ENCODE measurements at places on chromosomes 2 and 18. TPM values are rescaled to one million over a fixed set of nuclear protein-coding genes. Genes with fewer than 3 reads are reported as not detected.

Gene CNGA3
- 2.5 TPM for total RNA-seq

Gene ACMSD
- not detected for total RNA-seq

Gene LIPG
- 11.8 TPM for total RNA-seq

Gene RIT2
- total RNA-seq, result 16.0 TPM

Gene FHL2
- 2.2 TPM for total RNA-seq

Gene MC4R
- total RNA-seq, result 1.2 TPM

Gene UGT1A1
- not detected for total RNA-seq

Gene INO80B
- total RNA-seq, result 6.9 TPM

Gene SYT4
- 535 TPM for total RNA-seq

Gene NGEF
- 33.4 TPM for total RNA-seq

Gene TXNDC2
- under 0.01 TPM for total RNA-seq

Gene COX7A2L
- 103 TPM for total RNA-seq

Gene MYOM1
- 1.5 TPM for total RNA-seq

Gene SLC5A7
- total RNA-seq, result 2.5 TPM

Gene KCNK3
- total RNA-seq, result 4.2 TPM

Gene FABP1
- total RNA-seq, result not detected

Gene FAM237A
- total RNA-seq, result not detected

Gene SOCS6
- 28.0 TPM for total RNA-seq

Gene ZSWIM2
- 0.49 TPM for total RNA-seq

Gene GAREM2
- total RNA-seq, result 10.6 TPM

Gene PAX8
- not detected for total RNA-seq

Gene SERPINB11
- total RNA-seq, result not detected

Gene IL37
- total RNA-seq, result not detected

Gene RDH14
- total RNA-seq, result 18.4 TPM

Gene RAB31
- total RNA-seq, result 27.3 TPM

Gene MGAT4A
- total RNA-seq, result 24.8 TPM

Gene NTSR2
- total RNA-seq, result 0.25 TPM

Gene CD8B2
- total RNA-seq, result under 0.01 TPM

Data from temporal lobe (tissue), 4 donors.